ENCODE measurements at places on chromosomes 7 and 10.

DNA sequence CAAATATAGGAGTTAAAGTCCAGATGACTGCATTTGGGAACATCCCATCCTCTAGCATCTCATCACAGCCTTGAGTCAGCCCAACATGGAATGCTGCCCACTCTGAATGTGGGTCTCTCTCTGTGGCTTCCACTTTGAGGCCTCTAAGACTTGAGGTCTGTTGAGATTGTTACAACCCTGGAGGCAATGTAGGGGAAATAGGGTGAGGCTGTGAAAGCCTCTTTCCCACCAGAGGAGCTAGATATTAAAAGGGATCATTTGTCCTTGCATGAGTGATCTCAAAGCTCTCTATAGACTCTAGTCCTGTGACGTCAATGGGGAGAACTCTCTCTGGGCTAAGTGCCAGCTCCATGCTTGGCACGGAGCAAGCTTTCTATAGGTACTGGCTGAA, 6.4 kb upstream of the GOLGA7B start:
- H3K4me1 ChIP-seq, result peaks cover 26% of the 10 kb centered on the region
- no peak overlapping the region for H3K4me3 ChIP-seq
- no peak for DNase-seq
- H3K36me3 ChIP-seq, result no peaks in the 10 kb centered on the region

DNA sequence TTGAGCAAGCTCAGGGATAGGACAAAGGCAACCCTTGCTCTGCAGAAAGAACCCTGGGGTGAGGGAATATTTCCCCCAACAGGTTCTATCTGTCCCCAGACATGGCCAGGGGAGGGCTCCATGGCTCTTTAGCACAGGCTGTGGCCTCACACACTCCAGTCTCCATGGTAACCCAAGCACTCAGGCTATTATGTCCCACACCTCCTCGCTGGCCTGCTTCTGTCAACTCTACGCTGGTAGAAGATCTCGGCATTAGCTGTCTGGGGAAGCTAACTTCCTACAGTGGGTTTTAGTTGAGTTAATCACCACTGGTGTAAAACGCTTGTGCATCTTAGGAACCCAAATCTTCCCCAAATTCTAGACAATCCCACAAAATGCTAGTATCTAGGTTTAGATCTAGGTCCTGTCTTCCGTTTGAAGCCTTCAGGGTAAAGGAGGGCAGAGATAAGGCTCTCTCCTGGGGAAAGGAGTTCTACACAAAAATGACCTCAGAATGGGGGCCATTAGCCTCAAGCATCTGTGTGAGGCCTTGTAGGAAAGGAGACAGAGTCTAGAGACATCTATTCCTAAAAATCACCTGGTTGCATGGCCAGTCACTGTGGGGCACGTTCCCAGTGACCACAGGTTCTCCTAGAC, 36.7 kb upstream of the SLIT1 start:
- no peak overlapping the region for H3K4me3 ChIP-seq
- no peak overlapping the region for H3K27ac ChIP-seq
- H3K4me1 ChIP-seq, result peaks cover 34% of the 10 kb centered on the region
- peaks cover 42% of the 10 kb centered on the region for H3K36me3 ChIP-seq

DNA sequence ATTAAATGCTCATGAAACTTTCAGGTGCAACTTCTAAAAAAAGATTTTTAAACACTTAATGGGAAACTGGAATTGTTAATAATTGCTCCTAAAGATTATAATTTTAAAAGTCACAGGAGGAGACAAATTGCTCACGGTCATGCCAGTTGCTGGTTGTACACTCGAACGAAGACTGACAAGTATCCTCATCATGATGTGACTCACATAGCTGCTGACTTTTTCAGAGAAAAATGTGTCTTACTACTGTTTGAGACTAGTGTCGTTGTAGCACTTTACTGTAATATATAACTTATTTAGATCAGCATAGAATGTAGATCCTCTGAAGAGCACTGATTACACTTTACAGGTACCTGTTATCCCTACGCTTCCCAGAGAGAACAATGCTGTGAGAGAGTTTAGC, 79.3 kb downstream of the ITGB8 start:
- no peak for DNase-seq
- H3K4me3 ChIP-seq, result no peak overlapping the region
- H3K36me3 ChIP-seq, result no peaks in the 10 kb centered on the region
- H3K4me1 ChIP-seq, result no peaks in the 10 kb centered on the region

GRCh38 chr10:48951707-48952106, 12.1 kb upstream of the LRRC18 start:
- H3K27me3 ChIP-seq, result peaks cover 6% of the 10 kb centered on the region
- DNase-seq, result no peak
- H3K27ac ChIP-seq, result no peak overlapping the region

DNA sequence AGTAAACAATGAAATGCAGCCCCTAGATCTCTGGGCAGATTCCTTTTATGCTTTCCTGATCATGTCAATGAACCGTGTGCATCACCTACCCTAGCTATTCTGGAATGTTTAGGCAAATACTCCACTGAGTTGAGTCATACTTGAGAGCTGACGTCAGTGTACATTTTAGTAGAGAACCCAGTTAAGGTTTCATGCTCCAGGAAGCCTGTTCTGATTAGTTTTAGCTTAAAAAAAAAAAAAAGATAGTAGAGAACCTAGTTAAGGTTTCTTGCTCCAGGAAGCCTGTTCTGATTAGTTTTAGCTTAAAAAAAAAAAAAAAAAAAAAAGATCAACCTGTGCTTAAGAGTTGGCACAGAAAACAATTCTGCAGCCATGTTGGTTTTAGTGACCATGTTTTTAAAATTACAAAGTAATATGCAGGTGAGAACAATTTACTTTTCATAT, 3.7 kb upstream of the MCU start:
- H3K4me3 ChIP-seq, result no peak overlapping the region
- H3K36me3 ChIP-seq, result no peaks in the 10 kb centered on the region
- H3K4me1 ChIP-seq, result peaks cover 15% of the 10 kb centered on the region
- no peak overlapping the region for H3K27ac ChIP-seq

DNA sequence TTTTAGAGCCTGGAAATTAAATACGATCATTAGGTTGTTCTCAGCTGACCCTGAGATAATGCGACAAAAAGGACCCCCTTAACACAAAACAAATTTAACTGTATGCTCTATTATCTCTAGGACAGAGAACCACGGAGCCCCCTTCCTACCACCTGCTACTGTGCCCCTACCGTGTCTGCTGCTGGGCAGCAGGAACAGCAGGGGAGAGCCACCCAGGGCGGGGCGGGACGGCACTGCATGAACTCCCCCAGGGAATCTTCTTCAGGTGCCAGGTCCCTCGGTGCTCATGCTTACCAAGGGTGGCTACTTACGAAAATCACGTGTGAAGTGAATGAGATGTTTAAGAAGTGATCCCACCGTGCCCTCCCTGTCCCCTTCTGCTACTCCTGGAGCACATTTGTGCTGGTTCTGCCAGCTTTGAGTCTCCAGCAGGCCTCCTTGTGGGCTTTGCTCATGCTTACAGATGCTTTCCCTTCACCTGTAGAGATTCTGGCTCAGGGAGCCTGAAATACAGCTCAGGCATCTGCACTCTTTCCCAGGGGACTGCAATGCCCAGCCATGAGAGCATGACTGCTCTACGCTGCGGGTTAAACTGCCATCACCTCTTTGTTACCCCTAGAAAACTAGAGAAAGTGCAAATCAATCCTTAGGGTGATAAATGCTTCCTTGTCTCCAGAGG, 59.9 kb downstream of the MRPL32 start:
- no peak overlapping the region for H3K27ac ChIP-seq
- H3K4me3 ChIP-seq, result no peak overlapping the region
- H3K4me1 ChIP-seq, result no peaks in the 10 kb centered on the region
- H3K36me3 ChIP-seq, result no peaks in the 10 kb centered on the region
- H3K27me3 ChIP-seq, result peaks cover 19% of the 10 kb centered on the region

DNA sequence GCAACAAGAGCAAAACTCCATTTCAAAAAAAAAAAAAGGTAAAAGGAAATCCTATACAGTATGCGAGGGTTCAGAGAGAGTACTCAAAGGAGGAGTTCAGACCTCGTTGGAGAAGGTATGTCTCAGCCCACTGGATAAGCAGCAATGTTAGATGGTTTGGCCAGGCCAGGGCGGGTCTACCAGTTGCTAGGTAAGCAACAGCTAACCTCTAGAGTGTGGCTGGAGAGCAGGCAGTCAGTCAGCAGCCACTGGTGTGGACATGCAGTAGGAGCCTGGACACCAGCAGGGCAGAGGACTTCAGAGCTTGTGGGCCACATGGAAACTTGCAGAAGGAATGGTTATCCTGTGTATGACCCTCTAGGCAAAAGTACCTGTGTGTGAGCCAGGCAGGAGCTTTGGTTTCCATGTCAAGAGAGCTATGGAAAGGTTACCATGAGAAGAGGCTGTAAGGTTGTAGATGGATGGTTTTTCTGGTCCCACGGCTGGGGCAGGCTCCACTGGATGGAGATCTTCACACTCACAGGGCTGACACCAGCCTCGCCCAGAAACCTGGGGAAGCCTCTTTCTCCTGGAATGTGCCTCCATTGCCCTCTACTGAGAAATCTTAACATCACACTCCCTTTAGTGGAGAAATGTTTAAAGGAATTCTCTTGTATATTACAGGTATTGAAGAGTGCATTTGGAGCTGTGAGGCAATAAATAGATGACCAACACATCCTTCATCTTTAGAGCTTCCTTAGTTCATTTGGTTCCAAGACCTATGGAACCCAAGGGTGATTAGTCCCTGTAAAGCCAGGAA, 63.6 kb downstream of the CCDC186 start:
- no peaks in the 10 kb centered on the region for H3K36me3 ChIP-seq
- H3K27ac ChIP-seq, result no peak overlapping the region
- H3K27me3 ChIP-seq, result peaks cover 23% of the 10 kb centered on the region
- no peak for DNase-seq
- no peak overlapping the region for H3K4me3 ChIP-seq

GRCh38 chr7:151010307-151011096, 13.8 kb downstream of the ATG9B start:
- DNase-seq, result peak; percentile 59
- H3K27me3 ChIP-seq, result no peaks in the 10 kb centered on the region
- peak overlapping the region; percentile 91 for H3K27ac ChIP-seq
- peaks cover 79% of the 10 kb centered on the region for H3K4me1 ChIP-seq

GRCh38 chr7:91373111-91373800, 109.0 kb downstream of the FZD1 start:
- no peak for DNase-seq
- H3K4me1 ChIP-seq, result no peaks in the 10 kb centered on the region
- H3K27me3 ChIP-seq, result no peaks in the 10 kb centered on the region

DNA sequence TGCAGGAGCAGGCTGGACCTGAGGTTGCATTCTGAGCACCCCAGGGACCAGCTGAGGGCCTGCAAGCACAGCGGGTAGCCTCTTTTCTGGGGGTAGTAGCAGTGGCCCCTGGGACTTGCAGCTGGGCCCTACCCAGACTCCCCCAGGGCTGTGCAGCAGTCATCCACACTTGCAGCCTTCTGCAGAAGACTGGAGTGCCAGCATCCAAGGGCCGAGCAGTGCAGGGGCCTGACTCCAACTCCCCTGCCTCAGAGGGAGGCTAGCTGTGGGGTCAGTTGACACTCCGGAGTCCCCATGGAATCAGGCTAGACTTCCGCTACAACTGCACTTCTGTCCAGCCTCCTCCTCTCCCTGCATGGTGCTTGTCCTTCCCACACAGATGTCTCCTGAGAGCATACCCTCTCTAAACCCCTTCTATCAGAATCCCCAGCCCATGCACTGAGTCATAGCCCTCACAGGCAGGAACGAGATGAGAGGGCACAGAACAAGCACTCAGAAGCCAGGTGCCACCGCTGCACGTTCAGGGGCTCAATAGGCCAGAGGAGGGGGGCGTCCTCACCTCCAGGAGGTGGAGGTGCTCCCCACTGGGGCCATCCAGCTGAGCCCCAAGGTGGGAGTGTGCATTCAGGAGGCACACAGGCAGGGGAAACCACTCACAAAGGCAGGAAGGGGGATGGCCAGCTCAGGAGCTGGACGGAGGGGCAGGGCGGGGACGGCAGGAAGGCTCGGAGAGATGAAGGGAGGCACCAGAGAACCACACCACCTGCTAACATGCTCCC, 7.5 kb downstream of the RASGEF1A start:
- DNase-seq, result no peak
- no peaks in the 10 kb centered on the region for H3K36me3 ChIP-seq
- H3K4me3 ChIP-seq, result no peak overlapping the region
- peaks cover 19% of the 10 kb centered on the region for H3K4me1 ChIP-seq

- peaks cover 36% of the 10 kb centered on the region for H3K27me3 ChIP-seq
- no peak for DNase-seq
- no peaks in the 10 kb centered on the region for H3K36me3 ChIP-seq
- H3K27ac ChIP-seq, result no peak overlapping the region
- H3K4me3 ChIP-seq, result peak overlapping the region; percentile 88
- peaks cover 15% of the 10 kb centered on the region for H3K4me1 ChIP-seq
Measured at GRCh38 chr7:87933605-87933952, 472 bp upstream of the ADAM22 start.

DNA sequence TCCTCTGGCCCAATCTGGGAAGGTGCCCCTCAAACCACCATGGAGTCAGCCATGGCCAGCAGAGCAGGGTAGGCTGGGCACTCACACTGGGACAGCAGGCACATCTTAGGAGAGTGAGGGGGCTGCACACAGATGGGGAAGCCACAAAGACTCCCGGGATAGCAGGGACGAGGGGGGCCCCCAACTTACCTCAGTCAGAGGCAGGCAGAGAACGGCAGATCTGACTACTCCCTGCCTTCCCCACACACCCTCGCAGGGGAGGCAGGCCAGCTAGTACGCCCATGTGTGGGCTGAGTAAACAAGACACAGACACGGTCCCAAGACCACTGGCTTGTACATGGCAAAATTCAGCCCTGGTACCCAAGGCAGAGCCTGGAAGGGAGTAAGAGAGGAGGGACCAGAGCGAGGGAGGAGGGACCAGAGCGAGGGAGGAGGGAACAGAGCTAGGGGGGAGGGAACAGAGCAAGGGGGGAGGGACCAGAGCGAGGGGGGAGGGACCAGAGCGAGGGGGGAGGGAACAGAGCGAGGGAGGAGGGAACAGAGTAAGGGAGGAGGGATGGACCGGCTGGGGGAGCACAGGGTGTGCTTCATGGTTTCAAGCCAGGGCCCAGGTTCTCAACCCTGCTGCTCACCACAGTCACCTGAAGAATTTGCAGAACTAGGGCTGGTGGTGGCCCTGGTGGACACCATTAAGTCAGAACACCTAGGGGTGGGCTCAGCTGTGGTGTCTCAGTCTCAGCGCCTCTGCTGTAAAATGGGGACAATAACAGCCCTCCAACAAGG, 73.8 kb downstream of the RGS10 start:
- no peak for DNase-seq
- peaks cover 13% of the 10 kb centered on the region for H3K4me1 ChIP-seq
- no peaks in the 10 kb centered on the region for H3K36me3 ChIP-seq
- no peak overlapping the region for H3K4me3 ChIP-seq

GRCh38 chr7:93980744-93981479, 23.2 kb downstream of the BET1 start:
- H3K27me3 ChIP-seq, result no peaks in the 10 kb centered on the region
- no peak for DNase-seq

DNA sequence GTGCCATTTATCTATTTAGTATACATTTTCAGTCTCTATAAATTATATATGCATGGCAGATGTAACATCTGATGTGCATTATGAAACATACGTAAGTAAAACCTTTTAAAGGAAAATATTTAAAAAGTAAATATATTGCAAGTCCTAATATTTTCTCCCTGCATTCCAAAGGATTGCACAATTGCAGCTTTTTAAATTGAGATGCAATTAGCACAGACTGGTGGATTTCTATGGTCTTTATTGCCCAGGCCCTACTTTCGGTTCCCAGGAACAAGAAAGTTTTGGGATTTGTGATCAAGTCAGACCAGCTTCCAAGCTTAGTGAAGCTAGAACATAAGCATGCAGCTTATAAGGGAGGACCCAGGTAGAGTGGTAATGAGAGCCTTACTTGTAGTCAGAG, 337.8 kb downstream of the NRG3 start:
- no peak for DNase-seq
- H3K27me3 ChIP-seq, result no peaks in the 10 kb centered on the region
- no peaks in the 10 kb centered on the region for H3K36me3 ChIP-seq
- no peaks in the 10 kb centered on the region for H3K4me1 ChIP-seq
- no peak overlapping the region for H3K4me3 ChIP-seq
- no peak overlapping the region for H3K27ac ChIP-seq

All from activated CD8-positive, alpha-beta T cell treated with anti-CD3 and anti-CD28 coated beads, Interleukin-2, amount 10 ng/mL, durations not matched to agents 7 days and 5 days (primary cell).